Stimulated activated naive CD8-positive, alpha-beta T cell treated with anti-CD3 and anti-CD28 coated beads, Interleukin-15, Interleukin-2, amounts not matched to agents 100 U/mL and 50 U/mL, for 24 hours (primary cell): ENCODE measurements at places on chromosomes 7 and 10.

DNA sequence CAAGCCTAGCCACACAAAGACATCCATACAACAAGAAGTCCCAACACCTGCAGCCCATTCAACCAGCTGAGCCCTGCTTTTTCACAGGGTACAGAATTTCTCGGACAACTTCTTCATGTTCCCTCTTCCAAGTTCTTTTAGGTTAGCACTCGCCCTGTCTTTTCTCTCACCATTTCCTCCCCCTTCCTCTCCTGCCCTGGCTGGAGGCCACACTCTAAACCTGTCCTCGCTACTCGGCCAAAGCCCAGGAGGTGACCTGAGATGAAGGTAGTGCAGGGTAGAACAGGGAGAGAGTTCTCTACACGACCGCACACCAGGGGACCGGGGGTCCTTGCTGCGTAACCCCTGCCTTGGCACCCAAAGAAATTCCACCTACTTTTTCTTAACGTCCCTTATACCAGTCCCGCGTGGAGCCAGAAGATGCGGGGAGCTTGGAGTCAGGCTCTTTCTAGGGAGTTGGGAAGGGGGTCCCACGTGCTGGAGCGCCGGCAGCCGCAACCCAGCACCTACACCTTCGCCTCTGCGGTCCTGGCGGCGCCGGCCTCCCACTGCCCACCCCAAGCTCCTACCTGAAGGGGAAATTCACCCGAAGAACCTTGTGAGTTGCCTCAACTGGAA lies 16.0 kb upstream of the DLX6 start:
- DNase-seq: no peak

DNA sequence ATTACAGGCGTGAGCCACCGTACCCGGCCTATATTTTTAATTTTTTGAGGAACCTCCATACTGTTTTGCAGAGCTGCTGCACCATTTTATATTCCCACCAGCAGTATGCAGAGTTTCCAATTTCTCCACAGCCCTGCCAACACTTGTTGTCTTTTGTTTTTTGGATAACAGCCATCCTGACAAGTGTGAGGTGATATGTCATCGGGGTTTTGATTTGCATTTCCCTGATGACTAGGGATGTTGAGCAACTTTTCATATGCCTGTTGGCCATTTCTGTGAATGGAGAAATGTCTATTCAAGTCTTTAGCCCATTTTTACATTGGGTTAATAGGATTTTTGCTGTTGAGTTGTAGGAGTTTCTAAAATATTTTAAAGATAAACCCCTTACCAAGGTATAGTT lies 22.2 kb downstream of the ENTPD7 start:
- DNase-seq: no peak

GRCh38 chr7:67451306-67451705 lies 454.7 kb downstream of the TYW1 start:
- DNase-seq: no peak

GRCh38 chr7:47804767-47805545 lies 143.3 kb downstream of the PKD1L1 start:
- DNase-seq: no peak

DNA sequence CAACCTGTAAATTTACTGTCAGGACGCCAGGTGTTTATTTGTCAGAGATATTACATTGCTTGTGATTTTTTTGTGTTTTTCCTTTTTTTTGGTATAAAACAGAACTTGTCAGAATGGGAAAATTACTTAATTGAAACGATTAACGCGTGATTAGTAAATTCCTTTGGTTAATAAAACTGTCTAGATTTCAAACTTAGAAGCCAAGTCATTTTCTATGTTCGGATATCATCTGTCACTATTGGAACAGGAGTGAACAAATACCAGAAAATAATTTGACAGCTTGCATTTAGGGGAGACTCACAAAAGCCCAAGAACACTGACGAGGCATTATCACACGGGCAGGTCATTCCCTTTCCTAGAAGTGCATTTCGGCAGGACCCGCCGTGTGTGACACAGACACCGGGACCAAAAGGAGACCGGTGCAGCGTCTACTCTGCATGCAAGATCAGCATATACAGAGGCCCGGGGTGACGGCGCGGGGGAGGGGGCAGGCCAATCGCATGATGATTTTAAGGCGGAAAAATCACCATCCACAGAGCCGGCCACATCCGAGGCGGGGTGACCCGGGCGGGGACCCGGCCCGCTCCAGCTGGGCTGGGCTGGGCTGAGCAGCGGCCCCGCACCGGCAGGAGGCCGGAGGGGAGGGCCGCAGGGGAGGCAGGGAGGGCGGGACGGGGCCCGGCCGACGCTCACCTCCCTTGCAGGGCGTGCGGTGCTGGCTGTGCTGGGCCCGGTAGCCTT lies 841 bp downstream of the GLUD1 start:
- peak; percentile 76 for DNase-seq

GRCh38 chr7:25881317-25882037 lies 270.5 kb upstream of the NFE2L3 start:
- no peak for DNase-seq

- no peak for DNase-seq
These were observed 9.8 kb downstream of the ZNF775 start for GRCh38 chr7:150388709-150389531.
